Large intestine (tissue), 12 donors: ENCODE measurements at places on chromosomes 3 and 15. TPM values are rescaled to one million over a fixed set of nuclear protein-coding genes. Genes with fewer than 3 reads are reported as not detected.
A peak's percentile ranks its signal among the peaks of the same experiment; 100 is the strongest.

IGDCC3 gene
- polyA plus RNA-seq = 1.6 TPM

PIF1 gene
- polyA plus RNA-seq = 7.2 TPM

DNA sequence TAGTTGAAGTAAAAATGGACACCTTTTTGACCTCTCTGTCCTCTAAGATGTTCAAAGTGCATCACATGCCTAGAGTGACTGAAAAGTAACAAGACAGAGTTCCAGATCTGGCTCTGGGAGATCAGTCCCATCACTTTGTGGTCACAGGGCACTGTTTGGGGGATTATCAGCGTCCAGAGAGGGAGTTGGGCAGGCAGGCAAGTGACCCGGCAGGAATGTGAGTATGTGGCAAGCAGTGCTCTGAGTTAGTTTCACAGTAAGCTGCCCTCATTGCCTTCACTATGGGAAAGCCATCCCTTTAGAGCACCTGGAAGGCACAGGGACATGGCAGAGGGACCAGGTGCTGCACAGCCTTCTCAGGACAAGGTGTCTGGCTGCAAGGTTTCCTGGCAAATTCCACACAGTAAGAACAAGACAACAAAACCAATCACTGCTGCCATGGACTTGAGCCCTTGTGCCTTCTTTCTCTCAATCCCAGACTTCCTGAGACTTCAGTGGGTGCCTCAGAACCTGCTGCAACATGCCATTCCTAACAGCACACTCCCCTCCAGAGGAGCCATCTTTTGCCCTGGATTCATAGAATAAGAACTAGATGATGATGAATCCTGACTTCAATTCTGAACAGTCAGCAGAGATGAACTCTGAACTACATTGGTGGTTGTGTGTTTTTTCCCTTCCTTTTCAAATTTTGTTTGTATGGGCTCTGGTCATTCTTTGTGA is 55.2 kb downstream of the TIPARP start:
- no peak for DNase-seq

DNA sequence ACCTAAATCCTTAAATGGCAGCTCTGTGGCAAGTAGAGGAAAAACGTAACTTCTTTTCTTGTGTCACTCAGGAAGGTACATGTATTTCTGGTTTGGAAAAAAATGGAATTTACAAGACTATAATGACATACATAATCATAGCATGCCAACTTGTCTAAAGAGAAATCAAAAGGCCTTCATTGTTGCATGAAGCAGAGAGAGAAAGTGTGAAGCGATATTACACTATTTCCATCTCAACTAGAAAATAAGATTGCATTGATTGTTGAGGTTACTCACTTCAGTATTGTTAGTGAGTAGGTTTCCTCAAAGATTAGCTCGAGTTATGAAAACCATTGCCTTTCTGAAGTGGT is 67.2 kb upstream of the GCSAM start:
- no peak for DNase-seq

DNA sequence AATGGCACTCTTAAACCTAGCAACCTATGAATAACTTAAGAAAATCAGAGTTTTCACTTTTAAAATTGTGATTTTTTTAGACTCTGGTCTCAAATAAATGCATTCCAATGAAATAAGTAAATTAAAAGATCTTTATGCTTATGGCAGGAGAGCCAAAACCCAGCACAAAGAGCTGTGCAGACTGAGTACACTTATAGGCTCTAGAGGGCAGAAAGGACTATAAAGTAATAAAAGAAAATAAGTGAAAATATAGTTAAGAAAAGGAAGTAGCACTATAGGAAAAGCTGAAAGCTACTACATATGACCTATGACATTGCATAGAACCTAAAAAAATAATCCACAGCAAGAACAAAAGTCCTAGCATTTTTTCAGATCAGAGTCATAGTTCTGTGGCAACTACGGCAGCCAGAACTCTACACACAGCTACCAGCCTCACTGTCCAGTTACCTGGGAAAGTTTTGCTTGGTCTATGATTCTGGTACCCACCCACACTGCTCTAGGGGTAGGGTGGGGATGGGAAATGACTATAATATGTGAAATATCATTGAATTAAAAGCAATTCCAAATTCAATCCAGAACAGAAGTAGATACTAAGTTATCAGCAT is 30.5 kb downstream of the CLASP2 start:
- no peak for DNase-seq

DNA sequence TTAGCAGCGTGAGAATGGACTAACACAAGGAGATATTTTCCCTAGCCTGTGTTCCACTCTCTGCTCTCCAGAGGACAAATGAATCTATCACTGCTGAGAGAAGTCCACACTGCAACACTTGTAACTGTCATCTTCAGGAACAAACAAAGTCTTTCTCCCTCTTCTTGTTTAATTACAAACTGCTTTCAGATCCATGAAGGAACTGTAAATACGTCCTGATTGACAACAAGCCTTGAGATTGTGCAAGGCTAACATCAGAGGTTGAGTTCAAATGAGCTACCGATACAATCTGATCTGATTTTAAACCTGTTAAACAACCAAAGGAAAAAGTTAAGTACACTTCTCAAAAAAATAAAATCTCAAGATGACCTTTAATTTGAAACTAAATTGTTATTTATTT is 638.8 kb upstream of the ADAMTS9 start:
- DNase-seq = no peak

GRCh38 chr15:20358779-20359414 is 182.7 kb downstream of the GOLGA6L6 start:
- DNase-seq = no peak

GRCh38 chr15:48426044-48426443 is 94.8 kb downstream of the DUT start:
- no peak for DNase-seq

GRCh38 chr3:141600331-141600730 is 113.5 kb downstream of the RASA2 start:
- no peak for DNase-seq

- peak; percentile 59 for DNase-seq
Measured at GRCh38 chr3:119145500-119146167, at the start of gene TEX55. TEX55 (plus strand) TSS chr3:119146165; CDS start chr3:119146190, 25 bp downstream.
